Suppressor macrophage treated with lipopolysaccharide for 4 hours (primary cell): ENCODE measurements at places on chromosomes 3 and 15.

DNA sequence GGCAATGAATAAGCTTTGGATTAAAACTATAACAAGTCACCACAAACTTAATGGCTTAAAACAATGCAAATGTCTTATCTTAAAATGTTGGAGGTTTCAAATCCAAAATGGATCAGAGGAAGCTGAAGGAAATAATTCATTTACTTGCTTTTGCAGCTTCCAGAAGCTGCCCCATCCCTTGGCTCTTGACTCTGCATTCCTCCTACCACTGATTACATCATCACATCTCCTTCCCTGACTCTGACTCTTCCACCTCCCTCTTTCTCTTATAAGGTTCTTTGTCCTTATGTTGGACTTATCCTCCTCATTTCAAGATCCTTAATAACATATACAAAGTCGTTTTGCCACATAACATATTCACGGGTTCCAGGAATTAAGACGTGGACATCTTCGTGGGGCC, 982.8 kb upstream of the ROBO1 start:
- no peak for DNase-seq

DNA sequence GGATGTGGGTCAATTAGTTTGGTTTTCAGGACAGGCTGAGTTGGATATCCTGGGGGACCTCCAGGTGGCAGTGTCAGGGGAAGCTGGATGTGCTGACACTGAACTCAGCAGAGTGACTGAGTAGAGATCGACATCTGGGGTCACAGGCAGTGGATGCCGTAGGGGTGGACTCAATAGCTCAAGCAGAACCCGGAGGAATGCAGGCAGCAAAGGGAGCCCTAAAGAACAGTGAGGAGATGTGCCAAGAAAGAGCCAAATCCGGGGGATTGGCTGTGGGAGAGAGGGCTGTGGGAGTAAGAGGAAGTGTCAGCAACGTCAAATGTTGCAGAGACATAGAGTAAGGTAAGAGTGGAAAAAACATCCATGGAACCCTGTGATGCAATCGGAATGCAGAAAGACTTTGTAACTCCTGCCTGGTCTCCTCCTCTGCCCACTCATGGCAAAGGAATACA, 11.6 kb downstream of the CCR5AS start:
- DNase-seq: peak; percentile 93

DNA sequence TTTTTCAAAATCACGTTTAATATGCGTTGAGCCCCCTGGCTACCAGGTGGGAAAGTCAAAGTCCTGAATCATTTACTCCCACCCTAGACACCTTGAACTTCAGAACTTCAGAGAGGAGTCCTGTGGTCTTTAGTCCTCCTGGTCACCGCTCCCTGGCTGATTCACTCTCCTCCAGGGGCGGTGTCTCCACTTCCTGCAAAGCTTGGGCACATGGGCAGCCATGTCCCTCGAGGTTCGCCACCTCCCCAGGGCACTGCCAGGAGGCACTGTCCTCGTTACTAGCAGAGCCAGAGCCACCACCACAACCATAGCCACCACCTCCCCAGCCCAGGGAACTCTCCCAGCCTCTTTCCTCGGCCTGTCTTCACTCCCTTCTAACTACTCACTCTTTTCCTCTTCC, 31.0 kb downstream of the LOXL1 start:
- DNase-seq: no peak

DNA sequence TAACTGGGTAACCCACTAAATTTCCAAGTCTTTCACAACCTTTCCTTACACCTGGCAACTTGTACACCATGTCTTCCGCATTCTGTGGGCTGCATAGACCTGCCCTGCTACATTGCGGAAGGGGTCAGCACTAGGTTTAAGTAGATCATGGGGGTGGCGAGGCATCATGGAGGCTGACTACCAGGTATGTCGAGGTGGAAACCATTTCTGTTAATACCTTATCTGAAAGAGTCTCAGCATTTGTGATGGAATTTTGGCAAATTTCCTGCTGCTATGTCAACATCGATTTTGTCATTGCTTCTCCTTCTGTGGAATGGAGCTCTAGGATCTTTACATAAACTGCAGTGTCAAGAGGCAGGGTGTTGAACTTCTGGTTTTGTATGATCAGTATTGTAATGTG, 187.2 kb downstream of the GHSR start:
- no peak for DNase-seq

GRCh38 chr3:73294537-73294936, 233.1 kb downstream of the EBLN2 start:
- DNase-seq: no peak

GRCh38 chr3:130640027-130640426, 106.6 kb downstream of the PIK3R4 start:
- DNase-seq: no peak

DNA sequence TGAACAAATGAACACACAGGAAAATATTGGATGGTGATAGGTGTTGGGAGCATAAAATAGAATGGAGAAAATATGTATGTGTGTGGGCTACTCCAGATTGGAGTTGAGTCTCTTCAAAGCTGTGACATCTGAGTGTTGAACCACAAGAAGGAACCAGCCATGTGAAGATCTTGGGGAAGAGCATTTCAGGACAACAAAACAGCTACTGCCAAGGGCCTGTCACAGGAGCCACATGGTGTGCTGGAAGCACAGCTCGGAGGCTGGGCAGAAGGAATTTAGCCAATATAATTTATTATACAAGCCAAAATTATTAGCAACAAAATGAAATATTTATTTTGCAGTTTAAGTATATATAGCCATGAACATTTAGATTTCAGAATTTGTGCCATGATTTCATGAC, 108.3 kb upstream of the FGF7 start:
- DNase-seq: no peak

DNA sequence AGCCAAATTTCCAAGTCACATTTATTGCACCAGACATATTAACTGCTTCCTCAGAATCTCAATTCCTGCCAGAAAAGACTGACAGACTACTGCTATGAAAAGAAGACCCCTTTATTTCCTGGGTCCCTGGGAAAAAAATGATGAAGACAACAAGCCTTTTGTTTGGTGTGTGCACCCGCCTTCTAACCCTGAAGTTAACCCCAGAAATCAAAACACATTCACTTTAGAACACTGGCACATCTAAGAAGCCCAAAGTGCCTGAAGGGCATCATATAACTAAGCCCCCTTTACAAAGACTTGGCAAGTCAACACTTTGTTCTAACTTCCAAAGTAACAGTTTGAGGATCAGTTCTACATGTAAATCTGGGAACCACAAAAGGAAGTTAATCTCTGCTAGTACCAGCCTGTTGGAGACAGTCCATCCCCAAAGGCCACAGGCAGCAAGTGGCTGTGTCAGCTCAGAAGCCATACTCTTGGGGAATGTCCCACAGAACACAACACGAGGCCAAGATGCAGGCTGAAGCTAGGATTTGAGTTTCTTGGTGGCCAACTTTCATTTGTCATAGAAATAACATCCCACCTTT, 16.3 kb upstream of the ATP1B3 start:
- no peak for DNase-seq

DNA sequence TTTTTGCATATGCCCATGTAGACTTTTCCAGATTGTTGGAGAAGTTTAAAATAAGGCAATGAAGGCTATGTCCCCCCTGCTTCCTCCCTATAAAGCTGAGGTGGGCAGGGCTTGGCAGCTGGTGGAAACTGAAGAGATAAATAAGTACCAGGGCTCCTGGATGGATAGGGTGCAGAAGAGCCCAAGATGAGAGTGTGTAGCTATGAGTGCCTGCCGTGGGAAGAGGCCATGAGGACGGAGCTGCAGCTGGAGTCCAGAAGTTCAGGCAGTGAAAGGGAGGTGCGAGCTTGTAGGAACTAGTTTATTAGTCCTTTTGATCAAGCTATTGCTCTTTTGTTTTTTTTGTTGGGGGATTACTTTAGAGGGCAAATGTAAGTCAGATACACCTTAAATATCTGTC, 52.4 kb downstream of the PHLDB2 start:
- DNase-seq: no peak

DNA sequence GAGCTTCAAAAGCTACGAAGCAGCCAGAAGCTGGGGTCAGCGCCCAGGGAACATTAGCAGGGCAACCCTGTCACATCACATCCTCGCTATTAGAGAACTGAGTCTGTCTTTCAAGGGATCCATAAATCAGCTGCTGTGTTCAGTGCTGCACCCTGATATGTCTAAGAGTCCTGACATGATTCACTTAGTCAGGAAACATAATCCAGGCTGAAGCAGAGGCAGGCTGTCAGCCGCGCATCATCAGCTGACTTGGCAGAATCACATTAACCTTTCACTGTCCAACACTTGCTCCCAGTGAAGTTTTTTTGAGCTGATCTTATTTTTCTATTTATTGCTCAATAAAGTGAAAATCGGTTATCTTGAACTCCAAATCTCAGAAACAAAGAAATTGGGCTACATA, 23.5 kb downstream of the MYH15 start:
- DNase-seq: no peak

DNA sequence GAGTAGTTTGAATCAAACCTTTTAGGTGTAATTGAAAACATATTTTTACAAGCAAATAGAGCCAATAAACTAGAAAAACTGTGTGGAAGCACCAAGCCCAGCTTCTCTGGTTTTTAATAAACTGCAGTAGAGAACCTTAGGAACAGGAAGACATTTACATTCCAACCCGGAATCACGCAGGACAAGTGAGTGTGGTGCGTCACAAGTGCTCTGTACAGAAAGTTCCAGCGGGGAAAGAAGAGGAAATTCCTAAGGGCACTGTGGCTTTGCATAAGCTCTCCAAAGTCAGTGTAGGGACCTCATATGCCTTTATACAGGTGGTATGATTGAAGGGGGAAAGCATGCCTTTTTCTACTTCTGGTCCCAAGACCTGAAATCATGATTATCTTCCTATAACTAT, 21.6 kb downstream of the COL8A1 start:
- no peak for DNase-seq

DNA sequence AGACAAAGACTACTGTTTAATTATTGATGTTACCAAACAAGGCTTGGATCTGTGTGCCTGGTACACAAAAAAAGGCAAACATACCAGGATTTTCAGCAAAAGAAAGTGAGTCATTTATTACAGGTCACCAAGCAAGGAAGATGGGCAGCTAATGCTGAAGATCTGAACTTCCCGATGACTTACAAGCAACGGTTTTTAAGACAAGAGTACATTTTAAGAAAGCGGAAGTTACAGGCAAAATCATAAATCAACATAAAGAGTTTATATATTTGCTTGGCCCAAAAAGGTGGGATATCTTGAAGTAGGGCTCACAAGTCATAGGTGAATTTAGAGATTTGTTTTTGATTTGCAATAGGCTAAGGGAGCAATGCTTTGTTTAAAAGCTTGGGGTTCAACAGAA, 125.4 kb upstream of the SPATA16 start:
- no peak for DNase-seq

GRCh38 chr3:37500518-37500917, 326.1 kb upstream of the LRRFIP2 start:
- no peak for DNase-seq

- DNase-seq: no peak
These were observed 106.8 kb upstream of the SLC2A2 start for GRCh38 chr3:171133337-171133736.

- no peak for DNase-seq
These were observed 18.0 kb downstream of the PDIA5 start for GRCh38 chr3:123084738-123085237.

- no peak for DNase-seq
These were observed 11.7 kb downstream of the ABHD2 start for GRCh38 chr15:89099968-89100367.

GRCh38 chr3:122103821-122104514, 48.8 kb downstream of the CD86 start:
- peak; percentile 27 for DNase-seq

DNA sequence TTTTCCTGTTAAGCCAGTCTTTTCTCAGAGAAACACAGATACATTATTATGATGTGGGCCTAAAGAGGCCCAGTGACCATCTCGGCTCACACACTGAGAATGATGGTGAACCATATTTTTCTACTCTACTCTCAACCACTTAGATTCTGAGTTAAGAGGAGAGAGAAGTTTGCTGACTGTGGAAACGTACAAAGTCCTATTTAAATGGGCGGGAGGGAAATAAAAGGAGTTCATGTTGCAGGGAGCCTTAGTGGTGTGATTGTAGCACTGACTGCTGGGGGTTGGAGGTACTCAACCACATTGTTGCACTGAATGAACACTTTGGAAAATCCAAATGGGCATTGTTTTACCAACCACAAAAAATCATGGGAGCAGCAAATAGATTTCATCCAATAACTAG, 51.0 kb downstream of the ATP8B4 start:
- no peak for DNase-seq

DNA sequence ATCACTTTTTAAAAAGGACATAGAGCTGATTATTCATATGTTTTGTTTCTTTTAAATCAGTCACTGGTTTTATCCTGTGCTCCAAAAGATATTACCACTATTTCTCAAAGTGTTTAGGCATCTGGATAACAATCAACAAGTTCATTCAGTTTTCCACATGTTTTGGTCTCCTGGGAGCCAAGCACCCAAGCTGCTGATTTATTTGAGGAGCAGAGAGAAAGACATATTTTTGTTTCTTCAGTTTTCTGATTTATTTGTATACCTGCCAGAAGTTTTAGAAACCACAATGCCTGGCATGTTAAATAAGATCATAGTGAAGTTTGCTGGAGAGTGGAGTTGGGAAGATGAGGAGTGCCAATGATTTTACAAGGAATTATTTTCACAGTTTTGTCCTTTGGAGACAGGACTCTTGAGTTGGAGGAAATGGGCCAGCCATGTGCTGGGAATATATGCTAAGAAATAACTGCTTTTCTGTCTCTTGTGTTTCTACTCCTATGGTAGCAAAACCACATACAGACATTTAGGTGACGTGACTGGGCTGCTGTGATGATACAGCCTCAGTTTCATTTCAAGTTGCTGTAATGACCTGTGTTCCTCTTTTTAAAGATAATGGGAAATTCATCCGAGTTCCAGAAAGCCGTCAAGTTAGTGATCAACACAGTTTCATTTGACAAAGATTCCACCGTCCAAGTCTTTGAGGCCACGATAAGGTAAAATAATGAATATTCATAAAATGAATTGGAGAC, 11.7 kb downstream of the EDEM1 start:
- DNase-seq: peak; percentile 91

- DNase-seq: peak; percentile 12
These were observed 121.9 kb upstream of the ARHGEF3 start for GRCh38 chr3:56923526-56924224.

GRCh38 chr3:129822679-129823078, 70.8 kb downstream of the TMCC1 start:
- peak; percentile 89 for DNase-seq
